ENCODE measurements at places on chromosomes 6 and 20.

DNA sequence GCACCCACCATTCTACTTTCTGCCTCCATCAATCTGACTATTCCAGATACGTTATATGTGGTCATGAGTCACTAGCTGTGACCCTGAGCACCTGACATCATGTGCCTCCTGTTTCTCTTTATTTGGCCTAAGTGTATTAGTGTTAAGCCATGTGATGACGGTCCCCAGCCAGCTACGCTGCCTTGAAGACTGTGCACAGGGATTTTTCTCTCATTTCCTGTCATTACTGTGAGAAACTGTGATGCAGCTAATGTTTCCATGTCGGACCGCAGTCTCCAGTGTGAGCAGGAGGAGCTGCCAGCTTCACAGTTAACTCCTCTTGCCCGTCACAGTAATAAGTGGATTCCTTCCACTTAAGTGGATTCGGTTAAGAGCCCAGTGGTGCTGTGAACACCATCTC lies 9.9 kb upstream of the SPATS1 start:
- no peak for DNase-seq

- DNase-seq: peak; percentile 67
Measured at GRCh38 chr20:32589256-32589655, 4.1 kb upstream of the NOL4L start.

DNA sequence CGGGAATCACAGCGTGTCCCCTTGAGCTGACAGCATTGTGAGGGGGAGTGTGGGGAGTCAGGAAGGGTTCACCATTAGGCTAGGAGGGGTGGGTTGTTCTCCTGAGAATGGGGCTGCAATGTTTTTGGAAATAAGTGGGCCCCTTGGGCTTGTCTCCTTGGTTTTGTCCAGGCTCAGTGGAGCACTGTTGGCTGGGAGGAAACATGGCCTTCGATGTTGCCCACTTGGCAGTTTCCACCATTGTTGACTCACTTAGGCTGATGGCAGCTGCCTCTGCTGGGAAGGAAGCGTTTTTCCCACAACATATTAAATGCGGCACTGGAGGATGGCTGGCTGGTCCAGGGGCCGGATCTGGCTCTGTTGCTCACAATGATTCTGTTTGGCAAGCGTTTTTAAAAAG lies 512.1 kb downstream of the QKI start:
- no peak for DNase-seq

GRCh38 chr20:54570561-54570960 lies 95.2 kb downstream of the DOK5 start:
- DNase-seq: no peak

GRCh38 chr20:59820204-59821041 lies 113.0 kb downstream of the SYCP2 start:
- DNase-seq: peak; percentile 63

DNA sequence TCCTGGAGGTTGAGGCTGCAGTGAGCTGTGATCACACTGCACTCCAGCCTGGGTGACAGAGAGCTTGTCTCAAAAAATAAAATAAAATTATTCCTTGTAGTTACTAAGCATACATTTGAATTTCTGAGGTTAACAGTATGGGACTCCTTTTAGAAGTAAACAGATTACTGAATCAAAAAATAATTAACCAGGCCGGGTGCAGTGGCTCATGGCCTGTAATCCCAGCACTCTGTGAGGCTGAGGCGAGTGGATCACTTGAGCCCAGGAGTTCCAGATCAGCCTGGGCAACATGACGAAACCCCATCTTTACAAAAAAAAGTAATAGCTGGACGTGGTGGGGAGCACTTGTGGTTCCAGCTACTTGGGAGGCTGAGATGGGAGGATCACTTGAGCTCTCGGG lies 22.1 kb upstream of the EEF1A1 start:
- DNase-seq: no peak

- DNase-seq: no peak
Measured at GRCh38 chr6:3768502-3768901, 17.0 kb upstream of the PXDC1 start.

DNA sequence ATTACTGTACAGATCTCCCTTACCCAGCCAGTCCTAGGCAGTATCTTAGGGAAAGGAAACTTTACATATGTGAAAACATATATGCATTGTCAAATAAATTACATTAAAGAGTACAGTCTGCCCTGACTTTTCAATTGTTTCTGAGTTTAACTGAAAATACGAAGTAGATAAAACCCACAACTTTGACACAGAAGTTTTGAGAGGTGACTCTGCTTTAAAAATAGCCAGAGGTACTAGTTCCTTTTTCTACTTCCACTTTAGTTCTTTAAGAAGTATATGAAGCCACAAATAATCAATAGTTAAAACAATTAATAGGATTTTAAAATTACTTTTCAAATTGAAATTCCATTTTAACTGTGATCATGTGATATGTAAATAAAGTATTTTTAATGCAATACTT lies 62.9 kb downstream of the BMP5 start:
- no peak for DNase-seq

- DNase-seq: no peak
Measured at GRCh38 chr6:153099636-153100035, 31.4 kb downstream of the RGS17 start.

- no peak for DNase-seq
Measured at GRCh38 chr6:130116273-130116672, 97.9 kb downstream of the L3MBTL3 start.

DNA sequence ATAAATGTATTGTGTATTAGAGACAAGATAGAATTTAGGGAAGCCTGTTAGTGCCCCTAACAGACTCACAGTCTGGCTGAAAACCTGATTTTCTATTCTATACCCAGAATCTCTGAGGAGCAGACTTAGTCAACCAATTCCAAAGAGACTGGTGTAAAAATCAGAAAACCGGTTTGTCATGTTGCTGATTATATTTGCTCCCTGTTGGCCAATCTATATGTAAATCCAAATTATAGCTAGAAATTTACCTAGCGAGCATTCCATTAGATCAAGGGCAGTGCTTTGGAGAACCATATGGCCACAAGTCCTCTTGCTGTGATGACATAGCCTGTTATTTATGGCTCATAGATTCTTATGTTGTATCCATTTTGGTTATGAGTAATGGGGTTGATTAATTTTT lies 4.8 kb downstream of the NFYA start:
- DNase-seq: peak; percentile 60

DNA sequence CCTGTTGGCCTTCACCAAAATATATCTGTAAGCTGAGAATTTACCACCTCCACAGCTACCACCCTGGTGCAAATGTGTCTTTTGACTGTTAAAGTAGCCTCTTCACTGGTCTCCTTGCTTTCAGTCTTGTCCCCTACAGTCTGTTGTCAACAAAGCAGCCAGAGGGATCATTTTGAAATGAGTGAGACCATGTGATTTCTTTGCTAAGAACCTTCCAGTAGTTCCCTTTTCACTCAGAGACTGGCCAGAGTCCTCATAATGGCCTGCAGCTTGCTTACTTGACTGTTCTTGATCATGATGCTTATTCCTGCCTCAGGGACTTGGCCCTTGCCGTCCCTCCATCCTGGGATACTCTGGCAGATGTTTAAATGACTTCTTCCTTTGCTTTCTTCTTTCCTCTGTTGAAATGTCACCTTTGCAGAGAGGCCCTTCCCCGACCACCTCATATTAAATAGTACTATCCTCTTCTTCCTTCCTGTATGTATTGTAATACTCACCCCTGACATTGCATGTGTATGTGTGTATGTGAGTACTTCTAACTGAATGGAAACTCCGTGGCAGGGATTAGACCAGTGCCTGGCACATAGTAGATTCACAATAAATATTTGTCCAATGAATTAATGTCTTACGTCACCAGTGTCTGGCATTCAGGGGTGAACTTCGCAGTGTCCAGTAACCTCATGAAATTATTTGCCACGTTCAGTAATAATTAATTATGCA lies 5.0 kb downstream of the MANBAL start:
- no peak for DNase-seq

GRCh38 chr6:12138936-12139335 lies 126.8 kb downstream of the HIVEP1 start:
- DNase-seq: no peak

DNA sequence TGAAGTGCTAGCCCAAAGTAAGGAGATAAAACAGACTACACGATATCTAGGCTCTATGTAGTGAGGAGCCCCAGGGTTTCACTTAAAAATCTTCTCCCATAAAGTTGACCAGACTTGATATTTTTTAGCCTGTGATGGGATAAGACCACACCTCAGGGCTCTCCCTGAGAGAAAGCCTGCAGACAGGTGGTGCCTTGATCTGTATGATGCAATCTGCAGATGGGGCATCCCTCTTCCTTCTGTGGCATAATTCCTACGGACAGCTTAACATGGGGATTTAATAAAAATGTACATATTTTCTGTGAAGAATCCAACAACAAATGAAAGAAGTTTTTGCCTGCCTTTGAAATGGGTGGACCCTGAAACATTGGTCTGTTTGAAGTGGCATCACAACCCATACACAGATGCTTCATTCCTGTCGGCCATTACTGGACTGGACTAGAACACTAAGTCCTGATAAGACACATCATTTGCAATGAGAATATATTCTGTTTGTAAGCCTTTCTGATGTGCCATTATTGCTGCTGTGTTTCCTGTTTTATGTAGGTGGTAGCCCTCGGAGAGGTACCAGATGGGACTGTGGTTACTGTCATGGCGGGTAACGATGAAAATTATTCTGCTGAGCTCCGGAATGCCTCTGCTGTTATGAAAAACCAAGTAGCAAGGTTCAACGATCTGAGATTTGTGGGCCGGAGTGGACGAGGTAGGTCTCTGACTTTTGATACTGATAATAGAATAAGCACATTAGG lies 53.8 kb upstream of the SUPT3H start:
- no peak for DNase-seq

DNA sequence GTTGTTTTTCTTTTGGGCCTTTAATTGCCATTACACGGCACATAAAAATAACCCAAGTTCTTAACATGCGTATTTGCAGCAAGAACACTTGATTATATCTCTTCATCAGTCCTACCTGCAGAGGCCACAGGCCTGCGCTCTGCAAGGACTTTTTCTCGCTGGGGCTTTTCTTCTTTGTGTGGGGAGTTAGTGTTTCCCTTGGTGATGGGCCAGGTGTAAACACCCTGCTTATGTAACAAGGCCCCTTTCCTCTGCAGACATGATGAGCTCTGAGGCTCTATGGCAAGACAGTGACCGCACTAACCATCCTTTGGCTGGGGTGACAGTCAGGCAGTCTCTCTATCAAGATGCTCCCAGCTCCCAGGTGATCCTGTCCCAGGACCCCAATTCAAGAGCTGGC lies 97.8 kb upstream of the PCSK2 start:
- no peak for DNase-seq

DNA sequence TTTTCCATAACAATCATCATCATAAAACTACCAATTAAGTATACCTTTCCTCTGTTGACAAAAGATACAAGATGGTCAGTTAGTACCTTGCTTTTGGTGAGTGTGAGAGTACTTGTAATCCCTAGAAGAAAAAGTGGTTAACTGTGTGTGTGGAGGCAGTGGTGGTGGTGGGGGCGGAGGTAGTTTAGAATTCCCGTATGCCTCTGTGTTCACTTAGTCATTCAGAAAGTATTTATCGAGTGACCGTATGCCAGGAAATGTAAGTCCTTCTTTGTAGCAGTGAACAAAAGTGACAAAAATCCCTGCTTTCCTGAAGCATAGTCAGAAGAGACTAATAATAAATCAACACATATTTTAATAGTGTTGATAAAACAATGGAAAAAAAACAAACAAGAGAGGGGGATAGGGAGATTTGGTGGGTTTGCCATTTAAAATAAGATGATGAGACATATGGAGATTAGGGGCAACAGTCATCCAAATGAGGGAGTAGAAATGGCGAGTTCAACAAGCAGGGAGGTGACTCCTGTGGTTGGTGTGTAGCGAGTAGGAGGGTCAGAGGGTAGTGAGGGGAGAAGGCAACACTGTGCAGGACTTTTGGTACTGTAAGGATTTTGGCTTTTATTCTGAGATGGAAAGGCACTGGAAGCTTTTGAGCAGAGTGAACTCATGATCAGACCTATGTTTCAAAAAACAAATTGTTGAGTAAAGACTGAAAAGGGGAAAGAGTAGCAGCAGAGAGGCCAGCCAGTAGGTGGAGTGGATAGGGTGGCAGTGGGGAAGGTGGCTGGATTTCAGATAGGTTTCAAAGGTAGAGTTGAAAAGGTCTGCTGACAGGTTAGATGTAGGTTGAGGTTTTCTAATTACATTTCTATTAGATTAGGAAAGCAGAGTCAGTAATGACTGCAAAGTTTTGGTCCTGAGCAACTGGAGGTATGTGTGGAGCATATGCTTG lies 40.3 kb upstream of the SIM1 start:
- DNase-seq: peak; percentile 64

DNA sequence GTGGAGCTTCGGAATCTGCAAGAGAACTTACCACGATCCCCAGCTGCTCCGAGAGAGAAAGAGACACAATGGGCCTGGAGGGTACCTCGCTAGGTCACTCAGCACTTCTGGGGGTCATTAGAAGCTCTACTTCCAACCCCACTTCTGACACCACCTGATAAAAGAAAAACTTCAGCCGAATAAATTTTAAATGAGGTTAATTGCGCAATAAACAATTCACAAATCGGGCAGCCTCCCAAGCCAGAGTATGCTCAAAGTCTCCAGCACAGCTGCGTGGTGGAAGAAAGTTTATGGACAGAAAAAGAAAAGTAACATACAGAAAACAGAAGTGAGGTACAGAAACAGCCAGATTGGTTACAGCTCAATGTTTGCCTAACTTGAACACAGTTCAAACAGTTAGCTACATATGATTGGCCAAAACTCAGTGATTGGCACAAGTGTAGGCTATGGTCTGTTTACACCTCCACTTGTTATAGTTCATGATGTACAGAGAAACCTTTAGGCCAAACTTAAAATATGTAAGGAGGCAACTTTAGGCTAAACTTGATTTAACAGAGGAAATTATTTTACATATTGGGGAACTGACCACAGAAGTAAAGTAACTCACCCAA lies 52.6 kb downstream of the COL11A2 start:
- no peak for DNase-seq
